ENCODE measurements at places on chromosomes 6 and 20.

DNA sequence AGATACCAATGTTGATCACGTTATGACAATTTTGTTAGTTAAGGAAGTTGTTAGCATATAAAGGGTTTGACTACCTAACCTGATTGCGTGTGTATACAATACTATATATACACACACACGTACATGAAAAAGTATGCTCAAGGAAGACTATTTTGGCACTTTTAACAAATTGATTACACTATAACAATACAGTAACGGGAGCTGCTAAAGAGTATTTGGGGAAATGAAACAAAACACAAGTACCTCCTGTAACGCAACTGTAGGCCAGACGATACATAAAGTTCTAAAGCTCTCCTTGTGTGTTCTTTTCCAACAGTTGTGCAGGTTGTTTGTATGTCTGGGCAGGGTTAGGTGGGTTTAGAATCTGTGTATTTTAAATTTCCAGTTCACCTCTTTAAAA, 98.7 kb downstream of the PLEKHG1 start:
- no peak for DNase-seq

- no peak for DNase-seq
Observed at GRCh38 chr6:23633996-23634395, 492.0 kb upstream of the NRSN1 start.

DNA sequence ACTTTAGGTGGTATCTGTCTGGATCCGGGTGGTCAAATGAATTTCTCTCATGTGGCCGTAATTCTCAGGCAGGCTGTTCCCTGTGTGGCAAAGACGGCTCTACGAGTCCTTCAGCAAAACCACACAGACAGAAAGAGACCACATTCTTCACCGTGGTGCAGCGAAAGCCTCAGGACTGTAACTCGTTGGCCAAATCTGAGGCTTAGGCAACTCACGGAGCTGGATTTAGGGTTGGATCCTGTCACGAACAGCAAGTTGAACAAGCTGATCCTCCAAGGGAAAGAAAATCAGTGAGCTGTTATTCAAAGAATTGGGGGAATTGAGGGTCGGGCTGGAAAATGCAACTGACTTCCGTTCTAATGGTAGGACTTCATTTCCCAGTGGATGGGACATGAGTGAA, 167.4 kb downstream of the ZMYND8 start:
- no peak for DNase-seq

DNA sequence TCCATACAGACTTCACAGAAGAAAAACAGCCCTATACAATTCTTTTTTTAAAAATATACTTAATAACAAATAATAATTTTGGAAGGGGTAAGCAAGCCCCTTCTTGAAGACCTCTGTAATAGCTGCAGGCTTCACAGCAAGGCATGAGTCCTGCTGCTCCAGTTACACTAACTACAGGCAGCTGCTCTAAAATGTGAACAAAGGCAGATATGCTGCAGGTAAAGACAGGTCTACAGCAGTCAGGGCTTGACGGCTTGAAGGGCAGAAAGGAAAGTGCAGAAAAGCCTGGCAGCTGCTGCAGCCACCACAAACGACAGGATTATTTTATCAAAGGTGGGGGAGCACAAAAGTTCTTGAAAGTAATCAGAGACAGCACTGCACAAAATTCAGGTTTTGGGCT, 11.3 kb downstream of the FAXC start:
- no peak for DNase-seq

GRCh38 chr6:23180504-23181293, 611.3 kb downstream of the HDGFL1 start:
- DNase-seq, result peak; percentile 57

All from EL (cell line).